ENCODE measurements at places on chromosomes 7 and 10.

DNA sequence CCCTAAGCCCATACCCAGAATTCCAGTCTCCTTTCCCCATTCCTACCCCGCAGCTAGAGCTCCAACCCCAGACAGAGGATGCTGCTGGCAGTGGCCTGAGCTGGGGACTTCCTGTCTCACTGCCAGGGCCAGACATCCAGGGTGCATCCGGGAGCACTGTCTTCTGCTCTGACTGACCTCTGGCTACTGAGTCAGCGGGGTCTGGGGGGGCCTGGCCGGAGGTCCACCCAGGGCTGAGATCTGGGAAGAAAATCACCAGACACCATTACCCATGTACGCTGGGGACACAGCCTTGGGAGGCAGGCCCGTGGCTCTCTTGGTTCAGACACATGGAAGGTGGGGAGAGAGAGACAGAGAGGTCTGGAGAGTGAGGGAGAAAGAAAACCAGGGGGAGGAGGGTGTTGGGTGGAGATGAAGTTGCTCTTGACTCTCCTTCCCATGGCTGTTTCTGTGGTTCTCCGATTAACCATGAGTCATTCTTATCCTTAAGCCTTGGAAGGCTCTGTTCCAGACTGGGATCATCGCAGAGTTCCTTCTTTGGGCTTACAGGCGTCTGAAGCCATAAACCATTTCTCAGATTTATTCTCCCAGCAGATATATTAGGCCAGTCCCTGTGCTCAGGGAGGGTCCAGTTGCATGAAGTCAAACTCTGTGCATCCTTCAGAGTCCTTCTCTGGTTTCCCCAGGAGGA, 23.6 kb downstream of the TSPAN15 start:
- DNase-seq, result peak; percentile 67

GRCh38 chr10:47027108-47027783, 116.0 kb downstream of the PTPN20 start:
- peak; percentile 59 for DNase-seq

DNA sequence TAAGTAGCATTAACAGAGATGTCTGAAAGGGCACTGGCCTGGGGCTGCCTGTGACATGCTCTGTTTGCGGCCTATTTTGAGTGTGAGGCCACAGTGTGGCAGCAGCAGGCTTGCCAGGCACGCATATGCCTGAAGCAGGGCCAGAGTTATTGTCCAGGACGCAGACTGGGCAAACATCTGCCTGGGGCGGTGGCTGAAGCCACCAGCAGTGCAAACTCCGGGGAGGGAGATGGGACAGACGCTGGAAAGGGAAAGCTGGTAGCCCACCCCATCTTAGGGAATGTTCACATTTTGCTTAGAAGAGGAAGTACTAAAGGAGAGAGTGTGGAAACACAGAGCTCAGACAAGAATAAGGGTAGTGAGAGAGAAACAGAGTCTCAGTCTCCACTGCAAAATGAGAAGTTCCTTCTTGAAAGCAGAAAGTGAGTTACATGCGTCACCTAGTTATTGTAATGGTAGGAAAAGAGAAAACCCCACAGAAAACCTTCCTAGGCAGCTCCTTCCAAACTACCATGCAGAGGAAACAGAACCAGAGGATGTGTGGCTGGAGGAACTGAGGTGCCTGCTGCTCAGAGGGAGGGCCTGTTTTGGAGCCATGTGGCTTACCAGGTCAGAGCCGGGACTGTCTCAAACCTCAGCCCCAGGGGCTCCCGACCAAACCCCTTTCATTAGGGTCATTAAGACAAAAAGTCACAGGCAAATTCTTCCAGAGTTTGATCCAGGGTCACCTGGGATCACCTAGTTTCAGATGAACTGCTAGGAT, 14.5 kb downstream of the AKR1B1 start:
- DNase-seq, result peak; percentile 37

- no peak for DNase-seq
Measured at GRCh38 chr10:29394321-29394932, 105.6 kb downstream of the LYZL1 start.

- DNase-seq, result no peak
Measured at GRCh38 chr7:137664846-137665245, 181.9 kb downstream of the DGKI start.

GRCh38 chr7:101428093-101428866, 65.6 kb downstream of the COL26A1 start:
- no peak for DNase-seq

- DNase-seq, result no peak
Measured at GRCh38 chr7:94943134-94943533, 35.7 kb downstream of the PPP1R9A start.

DNA sequence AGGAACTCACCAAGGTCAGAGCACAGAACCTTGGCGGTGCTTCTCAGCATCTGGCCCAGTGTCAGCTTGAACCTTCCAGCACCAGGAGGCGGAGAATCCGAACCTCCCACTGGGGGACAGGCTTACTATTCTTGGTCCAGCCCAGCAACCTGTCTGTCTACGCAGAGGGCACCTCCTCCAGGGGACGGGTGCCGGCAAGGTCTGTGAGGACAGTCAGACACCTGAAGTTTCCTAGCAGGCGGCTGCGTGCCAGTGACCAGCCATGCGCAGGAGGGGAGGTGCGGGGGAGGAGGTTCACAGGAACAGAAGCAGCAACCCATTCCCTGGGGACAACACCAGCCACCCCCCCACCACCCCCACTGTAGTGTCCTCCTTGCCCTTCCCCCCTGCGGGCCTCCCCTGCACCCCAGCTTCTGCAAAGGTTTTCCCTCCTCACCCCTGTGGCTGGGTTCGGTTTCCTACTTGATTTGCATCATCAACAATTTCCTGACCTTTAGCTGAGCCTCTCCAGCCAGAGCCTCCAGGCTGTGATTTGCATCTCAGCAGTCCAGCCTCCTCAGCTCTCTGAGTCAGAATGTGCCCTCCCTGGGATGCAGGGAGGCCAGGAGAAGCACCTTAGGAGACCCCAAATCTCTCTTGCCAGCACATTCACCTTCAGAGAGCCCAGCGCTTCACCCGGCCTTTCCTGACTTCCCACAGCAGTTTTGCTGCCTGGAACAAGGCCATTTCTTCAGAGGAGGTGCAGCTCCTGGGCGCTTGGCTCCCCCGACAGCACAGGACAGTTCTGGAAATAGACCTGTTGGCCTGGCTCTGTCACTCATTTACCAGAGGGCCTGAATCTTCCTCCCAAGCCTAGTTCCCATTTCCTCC, 107.5 kb upstream of the NPS start:
- no peak for DNase-seq

All from aorta (tissue), 5 donors.